ENCODE measurements at places on chromosomes 4 and X.

DNA sequence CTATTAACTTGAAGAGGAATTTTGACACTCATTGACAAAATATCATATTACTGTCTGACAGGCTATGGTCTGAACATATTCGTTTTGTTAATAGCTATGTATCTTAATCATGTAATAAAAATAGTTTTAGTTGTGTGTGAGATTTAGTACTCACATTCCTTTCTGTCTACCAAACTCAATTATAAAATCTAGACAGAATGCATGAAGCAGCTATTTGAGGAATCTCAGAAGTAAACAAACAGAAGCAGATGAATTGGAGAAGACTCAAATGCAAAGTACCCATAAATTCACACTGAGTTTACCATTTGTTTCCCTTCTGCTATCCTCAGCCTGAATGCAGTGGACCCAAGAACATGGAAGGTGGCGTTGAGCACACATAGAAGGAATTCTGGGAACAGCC, 841.6 kb upstream of the AADAT start:
- DNase-seq: no peak

DNA sequence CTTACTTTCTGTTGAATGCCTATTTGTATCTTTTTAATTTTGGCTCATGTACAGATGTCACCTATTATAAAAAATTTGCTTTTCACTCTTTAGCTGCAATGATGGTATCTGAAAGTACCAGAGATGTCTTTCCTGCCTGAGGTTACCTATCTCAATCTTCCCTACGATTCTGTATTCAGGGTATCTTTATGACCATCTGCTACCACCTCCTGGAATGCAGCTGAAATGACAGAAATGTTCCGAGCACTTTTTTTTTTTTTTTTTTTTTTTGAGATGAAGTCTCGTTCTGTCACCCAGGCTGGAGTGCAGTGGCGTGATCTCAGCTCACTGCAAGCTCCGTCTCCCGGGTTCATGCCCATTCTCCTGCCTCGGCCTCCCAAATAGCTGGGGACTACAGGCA, 136.4 kb downstream of the REPS2 start:
- DNase-seq: no peak

DNA sequence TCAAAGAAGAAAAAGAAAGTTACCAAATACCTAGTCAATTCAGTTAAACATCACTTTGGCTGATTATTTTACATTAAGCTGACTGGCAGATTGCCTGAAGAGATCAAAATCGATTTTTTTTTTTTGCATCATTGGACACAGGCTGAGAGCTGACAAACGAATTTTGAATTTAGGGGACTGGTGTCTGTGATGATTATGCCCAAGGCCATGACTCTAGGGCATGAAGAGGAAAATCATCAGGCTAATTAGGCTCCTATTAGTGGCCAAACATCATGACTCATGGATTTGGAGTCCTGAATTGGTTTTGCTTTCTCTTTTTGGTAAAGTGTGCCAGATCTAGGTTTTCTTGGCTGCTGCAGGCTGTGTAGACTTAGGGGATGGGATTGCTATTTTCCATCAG, 829.3 kb upstream of the LCORL start:
- no peak for DNase-seq

DNA sequence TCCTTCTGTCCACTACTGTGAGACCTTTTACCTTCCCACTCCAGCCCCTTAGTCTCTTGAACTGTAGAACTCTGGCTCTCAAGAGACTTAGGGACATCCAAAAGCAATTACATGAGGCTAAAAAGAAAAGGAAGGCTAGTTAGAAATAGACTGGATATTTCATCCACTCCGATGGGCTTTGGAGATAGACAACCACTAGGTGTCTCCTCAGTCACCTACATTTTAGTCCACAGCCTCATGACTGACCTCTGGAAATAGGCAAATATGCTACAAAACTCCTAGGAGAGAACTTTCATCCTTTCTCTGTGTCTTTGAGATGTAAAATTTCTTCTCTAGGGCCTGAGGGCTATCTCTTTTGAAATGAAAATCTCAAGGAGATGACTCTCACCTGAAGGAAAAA, 45.1 kb upstream of the LAMP2 start:
- no peak for DNase-seq

DNA sequence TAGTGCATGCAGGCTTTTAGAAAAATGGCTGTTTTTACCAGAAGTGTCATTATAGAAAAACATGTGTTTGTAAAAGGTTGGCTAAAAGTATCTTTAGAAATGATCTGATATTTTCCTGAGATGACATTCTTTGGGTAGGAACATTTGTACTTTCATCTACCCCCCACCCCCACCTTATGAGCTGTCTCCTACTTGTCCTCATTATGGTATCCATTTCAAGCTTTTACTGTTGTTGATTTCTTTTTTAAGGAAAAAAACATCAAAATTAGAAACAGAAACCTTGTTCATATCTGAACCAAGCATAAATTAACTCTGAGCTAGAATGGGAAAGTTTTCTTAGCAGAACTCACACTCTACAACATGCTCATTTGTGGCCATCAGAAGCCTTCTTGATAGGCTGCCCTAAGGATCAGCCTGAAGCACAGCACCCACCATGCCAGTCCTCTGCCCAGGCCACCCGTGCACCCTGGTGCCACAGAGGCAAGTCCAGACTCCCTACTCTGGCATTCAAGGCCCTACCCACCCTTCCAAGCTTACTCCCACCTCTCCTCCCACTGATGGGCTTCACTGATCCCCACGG, 49.4 kb downstream of the NSG1 start:
- no peak for DNase-seq

DNA sequence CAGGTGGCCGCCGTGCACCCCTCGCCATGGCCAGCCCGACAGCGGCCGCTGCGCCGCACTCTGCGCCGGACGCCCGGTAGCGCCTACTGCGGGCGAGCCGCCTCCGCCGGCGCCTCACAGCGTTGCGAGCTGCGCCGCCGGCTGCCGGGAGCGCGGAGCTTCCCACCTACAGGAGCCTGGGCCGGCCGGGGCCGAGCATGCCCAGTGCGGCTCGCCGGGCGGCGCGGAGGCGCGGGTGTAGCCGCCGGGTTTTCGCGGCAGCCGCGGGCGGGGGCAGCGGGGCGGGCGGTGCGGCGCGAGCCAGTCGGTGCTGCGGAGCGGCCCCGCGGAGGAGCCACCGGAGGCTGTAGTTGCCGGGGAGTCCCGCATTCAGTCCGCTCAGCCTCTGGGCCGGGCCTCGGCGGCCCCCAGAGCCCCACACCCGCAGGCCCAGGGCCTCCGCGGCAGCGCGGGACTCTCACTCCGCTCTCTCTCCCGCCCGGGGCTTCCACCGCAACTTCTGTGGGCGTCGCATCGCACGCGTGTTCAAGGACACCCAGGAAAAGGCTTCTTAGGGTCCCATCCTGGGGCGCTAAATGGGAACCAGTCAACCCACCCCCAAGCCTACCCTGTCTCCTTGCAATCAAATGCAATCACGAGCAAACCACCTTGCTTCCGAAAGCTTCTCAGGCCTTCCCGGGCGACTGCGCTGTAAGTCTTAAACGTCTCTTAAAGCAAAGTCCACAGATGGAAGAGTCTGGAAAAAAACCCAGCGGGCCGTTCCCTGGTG, at the start of gene MFAP3L:
MFAP3L (minus strand) TSS at position 143 of the 769 bp plus-strand sequence. CDS start 20,518 bp downstream, outside the sequence.
- peak; percentile 46 for DNase-seq

DNA sequence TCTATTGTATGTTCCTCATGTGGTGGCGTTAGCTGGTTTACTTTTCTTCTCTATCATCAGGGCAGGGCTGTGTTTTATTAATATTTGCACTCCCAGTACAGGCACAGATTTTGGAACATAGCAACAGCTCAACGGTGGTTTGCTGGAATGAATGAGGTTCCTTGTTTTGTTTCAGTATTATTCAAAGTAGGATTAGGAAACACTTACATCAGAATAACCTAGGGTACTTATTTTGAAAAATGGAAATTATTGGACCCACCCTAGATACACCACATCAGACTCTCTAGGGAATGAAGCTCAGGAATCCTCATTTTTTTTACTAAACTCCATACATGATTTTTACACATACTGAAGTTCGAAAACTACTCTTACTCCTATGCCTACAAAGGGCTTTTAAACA, 108.8 kb upstream of the ENPEP start:
- no peak for DNase-seq

GRCh38 chr4:187903700-187904099, 91.9 kb upstream of the ZFP42 start:
- no peak for DNase-seq

DNA sequence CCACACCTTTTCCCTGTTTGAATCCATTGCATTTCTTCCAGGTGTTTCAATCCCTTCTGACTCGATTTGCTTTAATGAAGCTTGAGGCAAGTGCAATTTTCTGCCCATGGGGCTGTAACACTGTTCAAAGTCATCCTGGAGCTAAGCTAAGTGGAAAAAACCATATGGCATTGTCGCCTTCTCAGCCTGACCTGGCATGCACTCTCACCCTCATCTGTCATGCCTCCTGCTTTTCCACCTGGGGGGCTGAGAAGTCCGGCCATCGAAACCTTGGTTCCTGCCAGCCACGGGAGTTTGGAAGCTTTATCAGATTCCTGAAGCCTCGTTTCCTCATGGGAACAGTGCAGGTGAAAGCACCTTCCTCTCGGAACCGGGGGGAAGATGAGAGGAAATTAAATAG, 38.2 kb downstream of the WFS1 start:
- no peak for DNase-seq

- DNase-seq: no peak
These were observed 252.6 kb downstream of the BANK1 start for GRCh38 chr4:102042871-102043802.

DNA sequence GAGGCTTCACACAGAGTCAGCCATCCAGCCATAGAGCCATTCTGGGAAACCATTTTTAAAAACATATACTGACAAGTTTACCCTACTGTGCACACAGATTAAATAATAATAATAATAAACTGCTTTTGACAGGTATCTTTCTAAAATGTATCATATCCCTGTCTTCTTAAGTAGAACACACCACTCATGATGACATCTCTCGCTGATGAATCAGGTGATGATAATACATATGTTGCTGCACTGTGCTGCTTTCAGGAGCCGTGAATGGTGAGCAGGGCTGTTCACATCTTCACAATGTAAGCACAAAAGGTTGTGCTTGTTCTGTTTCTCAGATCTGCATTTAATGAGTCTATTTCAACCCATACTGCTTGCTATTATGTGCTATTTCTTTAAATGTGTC, 3.5 kb downstream of the MTNR1A start:
- no peak for DNase-seq

DNA sequence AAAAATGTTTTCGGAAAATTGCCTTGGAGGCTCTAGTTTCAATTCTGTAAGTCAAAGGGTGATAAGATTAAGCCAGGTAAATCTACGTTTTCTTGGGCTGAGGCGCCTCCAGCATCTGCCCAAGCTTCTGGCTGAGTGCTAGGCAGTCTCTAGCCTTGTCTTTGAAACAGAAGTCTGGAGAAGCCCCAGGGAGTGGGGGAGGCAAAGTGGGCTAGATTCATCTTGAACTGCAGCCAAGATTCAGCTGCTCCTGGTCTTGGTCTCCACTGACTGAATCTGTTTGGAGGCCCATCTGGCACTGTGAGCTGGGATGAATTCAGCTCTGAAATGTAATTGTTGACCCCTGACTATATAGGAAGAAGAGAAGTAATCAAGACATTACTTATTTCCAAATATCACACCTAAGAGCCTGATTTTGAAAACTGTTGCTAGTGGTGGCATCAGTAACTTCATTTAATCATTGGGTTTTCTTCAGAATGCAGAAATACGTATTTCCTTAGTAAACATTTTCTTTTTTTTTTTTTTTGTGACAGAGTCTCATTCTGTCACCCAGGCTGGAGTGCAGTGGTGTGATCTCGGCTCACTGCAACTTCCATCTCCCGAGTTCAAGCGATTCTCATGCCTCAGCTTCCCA, 187.3 kb upstream of the LEF1 start:
- no peak for DNase-seq

DNA sequence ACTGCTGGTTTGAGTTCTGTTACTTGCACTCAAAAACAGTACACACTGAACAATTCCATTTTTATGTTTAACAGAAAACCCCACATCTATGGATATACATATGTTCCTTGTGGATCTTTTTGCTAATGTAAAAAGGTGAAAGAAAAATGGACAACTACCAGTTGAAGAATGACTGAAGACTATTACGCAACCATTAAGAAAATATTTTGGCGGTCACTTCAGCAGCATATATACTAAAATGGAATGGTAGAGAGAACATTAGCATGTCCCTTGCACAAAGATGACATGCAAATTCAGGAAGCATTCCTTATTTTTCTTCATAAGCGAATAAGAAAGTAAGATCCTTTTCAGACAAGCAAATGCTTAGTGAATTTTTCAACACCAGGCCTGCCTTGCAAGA, 84.6 kb upstream of the FMR1 start:
- no peak for DNase-seq

- peak; percentile 14 for DNase-seq
These were observed 66.3 kb downstream of the ZFYVE28 start for GRCh38 chr4:2352171-2352570.

- no peak for DNase-seq
These were observed 111.2 kb downstream of the TBL1X start for GRCh38 chrX:9576059-9576458.

DNA sequence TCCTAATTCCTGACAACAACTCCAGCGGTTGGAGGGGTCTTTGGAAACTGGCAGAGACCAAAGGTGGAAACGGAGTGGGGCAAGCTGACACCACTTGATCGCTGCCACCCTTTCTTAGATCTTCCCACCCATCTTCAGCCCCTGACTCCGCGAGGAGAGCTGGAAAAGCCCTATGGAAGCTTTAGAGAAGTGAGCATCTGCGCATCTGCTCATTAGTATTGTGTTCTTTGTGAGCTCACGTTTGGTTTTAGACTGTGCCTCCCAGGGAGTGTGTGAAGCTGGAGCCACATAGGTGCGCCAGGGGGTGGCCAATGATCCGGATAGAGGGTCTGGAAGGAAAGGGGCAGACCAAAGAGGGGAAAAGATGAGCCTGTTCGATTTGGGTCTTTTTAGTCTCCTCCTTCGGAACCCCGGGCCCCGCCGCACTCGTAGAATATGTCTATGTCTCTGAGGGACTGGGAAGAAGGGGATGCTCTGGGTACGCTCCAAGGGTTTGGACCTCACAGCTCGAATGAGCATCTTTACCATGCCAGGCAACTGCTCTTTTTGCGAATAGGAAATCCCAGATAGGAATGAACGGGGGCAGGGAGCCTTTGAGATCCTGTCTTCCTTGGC, 578 bp upstream of the DKK2 start:
- DNase-seq: no peak

GRCh38 chr4:112765317-112765974, 128.5 kb downstream of the LARP7 start:
- no peak for DNase-seq

- DNase-seq: no peak
These were observed 166.4 kb upstream of the AFF2 start for GRCh38 chrX:148333989-148334388.
